ENCODE measurements at places on chromosomes 7 and 10. TPM values are rescaled to one million over a fixed set of nuclear protein-coding genes. Genes with fewer than 3 reads are reported as not detected.

DNA sequence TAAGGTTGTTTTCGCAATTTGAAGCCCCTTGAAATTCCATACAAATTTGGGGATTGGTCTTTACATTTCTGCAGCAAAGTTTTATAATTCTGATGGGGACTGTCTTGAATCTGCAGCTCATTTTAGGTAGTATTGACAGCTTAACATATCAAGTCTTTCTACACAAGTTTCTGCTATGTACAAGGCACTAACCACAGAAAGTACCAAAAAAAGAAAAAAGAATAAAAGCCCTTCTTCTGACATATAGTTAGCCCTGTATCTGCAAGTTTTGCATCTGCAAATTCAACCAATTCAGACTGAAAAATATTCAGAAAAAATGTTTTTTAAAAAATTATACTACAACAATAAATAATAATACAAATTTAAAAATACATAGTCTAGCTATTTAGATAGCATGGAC is 15.3 kb downstream of the POT1 start:
- DNase-seq, result no peak

DNA sequence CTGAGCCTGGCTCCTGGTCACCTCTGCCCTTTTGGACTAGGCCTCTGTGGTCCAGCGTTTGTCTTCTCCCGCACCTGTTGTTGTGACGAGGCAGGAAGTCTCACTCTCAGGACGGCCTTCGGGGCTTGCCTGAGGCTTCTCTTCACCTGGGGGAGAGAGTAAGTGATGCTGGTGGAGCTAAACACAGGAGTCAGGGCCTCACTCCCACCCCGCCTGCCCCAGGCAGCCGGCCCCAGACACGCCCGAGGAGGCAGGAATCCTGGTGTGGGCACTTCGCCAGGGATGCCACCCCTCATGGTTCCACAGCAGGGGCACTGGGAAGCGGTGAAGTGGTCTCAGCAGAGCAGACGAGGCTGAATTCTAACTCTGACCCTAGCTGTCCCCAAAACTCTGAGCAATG is 42.4 kb downstream of the IL2RA start:
- no peak for DNase-seq

- DNase-seq, result peak; percentile 0
Observed at GRCh38 chr10:105063796-105064195, 422.7 kb downstream of the SORCS3 start.

The MBL2 gene
- total RNA-seq, result not detected

The EFCAB10 gene
- not detected for total RNA-seq
